ENCODE measurements at places on chromosomes 5 and 9. TPM values are rescaled to one million over a fixed set of nuclear protein-coding genes. Genes with fewer than 3 reads are reported as not detected.

DNA sequence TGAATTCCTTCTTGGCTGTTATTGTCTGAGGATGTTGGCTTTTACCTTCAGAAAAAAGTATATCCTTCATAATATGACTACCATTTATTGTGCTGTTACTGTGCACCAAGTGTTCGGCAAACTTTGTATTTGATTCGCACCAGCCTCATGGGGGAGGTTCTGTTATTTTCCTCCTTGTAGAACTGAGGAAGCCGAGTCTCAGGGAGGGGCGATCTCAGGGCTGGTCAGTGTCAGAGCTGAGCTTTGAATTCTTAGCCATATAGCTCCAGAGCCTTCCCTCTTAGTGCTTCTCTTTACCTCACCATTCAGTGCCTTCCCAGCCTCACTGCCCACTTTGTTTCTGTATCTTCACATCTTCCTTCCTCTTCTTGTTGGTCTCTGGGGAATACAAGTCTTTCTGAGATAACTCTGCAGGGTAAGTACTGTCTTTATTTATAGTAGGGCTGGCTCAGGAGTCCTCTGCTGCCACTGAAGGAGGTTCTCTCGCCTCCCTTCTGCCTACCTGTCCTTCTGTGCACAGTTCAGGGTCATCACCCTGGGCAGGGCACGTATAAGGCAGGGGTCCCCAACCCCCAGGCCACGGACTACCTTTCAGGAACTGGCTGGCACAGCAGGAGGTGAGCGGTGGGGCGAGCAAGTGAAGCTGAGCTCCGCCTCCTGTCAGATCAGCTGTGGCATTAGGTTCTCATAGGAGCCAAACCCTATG lies 48.4 kb downstream of the GALNT10 start:
- DNase-seq = peak; percentile 53

- DNase-seq = no peak
Observed at GRCh38 chr5:174828804-174829510, 104.6 kb downstream of the MSX2 start.

DNA sequence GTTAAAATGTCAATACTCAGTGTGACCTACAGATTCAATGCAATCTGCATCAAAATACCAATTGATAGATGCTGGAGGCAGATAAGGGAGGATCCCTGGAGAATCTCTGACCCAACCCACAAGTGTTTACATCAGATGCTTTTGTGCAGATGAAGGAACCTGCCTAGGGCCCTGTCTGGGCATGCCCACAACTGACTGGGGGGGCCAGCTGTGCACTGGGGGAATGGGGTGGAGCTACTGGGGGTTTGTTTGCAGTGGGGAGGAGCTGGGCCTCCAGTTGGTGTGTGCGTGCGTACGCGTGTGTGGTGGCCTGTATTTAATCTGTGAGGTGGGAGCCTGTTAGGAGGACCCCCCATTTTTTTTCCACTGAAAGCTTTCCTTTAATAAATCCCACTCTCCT lies 244.9 kb downstream of the TRIM36 start:
- DNase-seq = no peak

- DNase-seq = no peak
Observed at GRCh38 chr5:32880796-32881195, 169.7 kb downstream of the NPR3 start.

Gene AGXT2
- not detected for total RNA-seq

Gene WDR55
- total RNA-seq = 23.5 TPM

Gene QRFP
- not detected for total RNA-seq

DNA sequence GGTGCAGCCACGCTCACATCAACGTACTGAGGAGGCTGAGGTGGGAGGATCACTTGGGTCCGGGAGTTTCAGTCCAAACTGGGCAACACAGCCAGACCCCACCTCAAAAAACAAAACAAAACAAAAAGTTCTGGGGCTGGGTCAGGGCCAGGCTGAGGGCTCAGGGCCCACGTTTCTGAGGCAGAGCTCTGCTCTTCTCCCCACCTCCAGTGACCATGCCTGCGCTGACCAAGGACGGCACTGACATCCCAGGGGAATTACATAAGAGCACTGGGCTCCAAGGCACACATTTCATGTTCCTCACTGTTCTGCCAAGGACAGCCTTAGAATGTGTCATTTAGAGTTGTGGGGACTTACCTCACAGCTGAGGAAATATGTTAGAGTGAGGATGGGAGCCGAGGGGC lies 40.4 kb upstream of the TESK1 start:
- DNase-seq = no peak

GRCh38 chr9:137411645-137412380 lies 11.1 kb downstream of the EXD3 start:
- DNase-seq = no peak

GRCh38 chr5:113215401-113216060 lies 219.3 kb downstream of the TSSK1B start:
- DNase-seq = no peak

DNA sequence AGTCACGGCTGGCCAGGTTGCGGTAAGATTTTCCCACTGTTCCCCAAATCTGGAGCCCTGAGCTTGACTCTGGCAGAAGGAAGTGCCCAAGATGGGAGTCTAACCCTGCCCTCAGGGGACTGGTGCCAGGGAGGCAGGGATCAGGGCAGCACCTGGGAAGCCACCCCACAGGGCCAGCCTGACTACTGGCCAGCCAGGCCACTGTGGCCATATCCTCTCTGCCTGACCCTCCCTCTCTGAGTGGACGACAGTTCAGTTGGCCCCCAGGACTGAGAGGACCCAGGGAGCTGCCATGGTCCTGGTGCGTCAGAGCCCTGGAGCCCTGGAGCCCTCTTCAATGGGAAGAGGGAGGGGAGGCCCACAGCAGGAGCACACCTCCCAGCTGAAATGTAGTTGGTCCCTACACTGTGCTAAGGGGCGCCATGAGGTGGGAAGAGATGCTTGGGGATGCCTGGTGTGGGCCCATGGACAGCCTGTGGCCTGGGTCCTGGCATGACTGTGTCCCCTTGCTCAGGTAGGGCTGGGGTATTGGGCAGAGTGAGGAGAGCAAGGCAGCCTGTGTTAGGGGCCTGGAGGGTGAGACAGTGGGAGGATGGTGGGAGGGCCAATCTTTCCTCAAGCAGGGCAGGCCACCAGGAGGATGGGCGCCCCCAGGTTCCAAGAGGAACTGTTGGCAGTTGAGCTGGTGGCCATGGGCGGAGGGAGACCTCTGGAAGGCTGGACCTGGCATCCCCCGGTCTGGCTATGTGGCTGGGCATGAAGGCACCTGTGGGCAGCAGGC lies 81.1 kb downstream of the PHF2 start:
- DNase-seq = peak; percentile 1

- no peak for DNase-seq
Observed at GRCh38 chr9:108543251-108543778, 312.5 kb downstream of the ACTL7B start.

- no peak for DNase-seq
Observed at GRCh38 chr5:9405196-9405754, 140.6 kb downstream of the SEMA5A start.

DNA sequence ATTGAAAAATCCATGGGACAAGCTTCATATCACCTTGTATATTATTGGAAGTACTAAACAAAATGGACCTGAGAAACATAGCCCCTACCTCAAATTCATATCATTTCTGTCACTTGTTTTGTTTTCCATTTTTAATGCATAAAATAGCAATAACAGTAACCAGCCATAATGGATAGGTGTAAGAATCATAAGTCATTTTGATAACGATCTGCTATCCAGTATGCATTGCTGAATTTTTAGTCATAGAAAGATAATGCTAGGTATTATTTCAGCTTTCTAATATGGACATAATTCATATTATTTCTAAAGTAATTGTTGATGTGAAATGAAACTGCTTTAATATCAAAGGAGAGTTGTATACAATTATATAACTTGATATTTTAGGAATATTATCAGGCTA lies 1.1 kb upstream of the LRRC70 start:
- no peak for DNase-seq

GRCh38 chr5:134004626-134005416 lies at the start of gene VDAC1:
Gene VDAC1, minus strand, starts transcription at chr5:134004975. Its CDS starts 11,963 bp downstream, at chr5:133993012.
- DNase-seq = peak; percentile 74

GRCh38 chr5:161546095-161546469 lies 443 bp downstream of the GABRB2 start:
- no peak for DNase-seq

Gene NR2F1-AS1
- 0.76 TPM for total RNA-seq

Gene PIP5K1B
- total RNA-seq = 5.2 TPM

GRCh38 chr5:11182441-11183080 lies 421.5 kb upstream of the DAP start:
- peak; percentile 22 for DNase-seq

GRCh38 chr5:440401-441201 lies 2.4 kb upstream of the EXOC3 start:
- DNase-seq = no peak

DNA sequence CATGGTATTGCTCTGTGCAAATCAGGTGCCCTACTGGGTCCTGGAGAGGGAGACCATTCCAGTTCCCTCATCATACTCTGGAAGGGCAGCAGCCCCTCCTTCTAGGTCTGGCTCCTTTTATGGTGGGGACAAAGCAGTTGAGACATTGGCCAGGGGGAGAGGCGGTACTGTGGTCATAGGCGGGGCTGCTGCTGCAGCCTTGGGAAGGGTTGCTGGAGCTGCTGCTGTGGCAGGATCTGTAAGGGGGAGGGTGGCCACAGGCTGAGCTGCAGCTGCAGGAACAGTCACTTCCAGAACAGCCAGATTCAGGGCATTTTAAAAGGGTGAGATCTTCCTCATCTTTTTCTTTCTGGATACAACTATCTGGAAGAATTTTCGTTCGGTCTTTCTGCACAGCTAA lies 233.0 kb upstream of the SGCD start:
- peak; percentile 13 for DNase-seq

GRCh38 chr5:169350759-169351240 lies 49.9 kb upstream of the SLIT3 start:
- DNase-seq = no peak

Gene GABRA1
- 0.48 TPM for total RNA-seq

- no peak for DNase-seq
Observed at GRCh38 chr9:221989-222776, 7.5 kb downstream of the DOCK8 start.

DNA sequence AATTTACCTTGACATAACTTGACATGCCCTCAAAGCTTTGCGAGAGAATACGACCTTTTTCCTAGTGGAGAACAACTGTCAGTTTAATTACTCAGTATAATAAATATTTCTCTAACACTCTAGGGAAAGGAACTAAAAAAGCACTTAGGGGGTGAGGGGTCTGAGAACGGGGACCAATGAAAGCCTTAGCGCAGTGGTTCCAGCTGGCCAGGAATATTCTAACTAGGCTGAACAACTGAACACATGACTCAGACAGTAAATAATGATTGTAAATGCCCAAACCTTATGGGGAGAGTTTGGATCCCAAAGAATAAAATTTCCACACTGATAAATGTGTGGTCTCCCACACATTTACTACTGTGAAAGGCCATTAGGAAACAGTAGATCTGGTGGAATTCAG lies 14.9 kb downstream of the MYO10 start:
- DNase-seq = no peak

GRCh38 chr9:138116521-138116920 lies 238.9 kb downstream of the CACNA1B start:
- DNase-seq = no peak

DNA sequence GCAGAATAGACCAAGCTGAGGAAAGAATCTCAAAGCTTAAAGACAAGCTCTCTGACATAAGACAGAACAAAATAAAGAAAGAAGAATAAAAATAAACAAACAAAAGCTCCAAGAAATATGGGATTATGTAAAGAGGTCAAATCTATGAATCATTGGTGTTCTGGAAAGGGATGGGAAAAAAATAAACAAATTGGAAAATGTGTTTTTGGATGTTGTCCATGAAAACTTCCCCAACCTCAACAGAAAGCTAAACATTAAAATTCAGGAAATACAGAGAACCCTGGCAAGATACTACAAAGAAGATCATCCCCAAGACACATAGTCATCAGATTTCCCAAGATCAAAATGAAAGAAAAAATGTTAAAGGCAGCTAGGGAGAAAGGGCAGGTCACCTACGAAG lies 662.0 kb upstream of the CDH18 start:
- no peak for DNase-seq

Gene GRM6
- 0.05 TPM for total RNA-seq

DNA sequence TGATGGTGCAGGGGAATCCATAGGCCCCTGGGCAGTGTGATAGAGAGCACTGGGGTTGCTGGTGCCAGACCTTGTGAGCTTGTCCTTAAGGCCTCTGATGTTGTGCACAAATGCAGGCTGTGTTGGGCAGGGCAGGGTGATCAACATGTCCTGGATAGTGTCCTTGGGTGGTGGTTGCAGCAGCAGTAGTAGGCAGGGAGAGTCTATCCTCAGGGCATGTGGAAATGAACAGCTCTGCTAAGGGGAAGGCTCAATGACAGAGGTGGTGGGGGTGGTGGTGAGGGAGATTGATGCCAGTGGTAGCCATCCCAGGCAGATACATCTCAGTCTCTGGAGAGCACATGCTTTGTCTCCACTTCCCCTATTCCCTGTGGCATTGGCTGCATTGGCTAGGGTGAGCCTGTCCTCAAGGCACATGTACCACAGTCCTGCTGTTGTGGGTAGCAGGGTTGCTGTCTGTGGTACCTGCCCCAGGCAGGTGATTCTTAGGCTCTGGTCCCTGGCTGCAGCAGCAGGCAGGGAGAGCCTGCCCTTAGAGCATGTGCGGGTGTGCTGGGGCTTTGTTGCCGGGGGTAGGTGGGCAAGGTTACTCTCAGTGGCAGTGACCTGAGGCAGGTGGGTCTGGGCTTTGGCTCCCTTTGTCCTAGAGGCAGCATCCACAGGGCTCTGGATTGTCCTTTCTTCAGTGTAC lies 111.1 kb downstream of the WDR70 start:
- DNase-seq = no peak

DNA sequence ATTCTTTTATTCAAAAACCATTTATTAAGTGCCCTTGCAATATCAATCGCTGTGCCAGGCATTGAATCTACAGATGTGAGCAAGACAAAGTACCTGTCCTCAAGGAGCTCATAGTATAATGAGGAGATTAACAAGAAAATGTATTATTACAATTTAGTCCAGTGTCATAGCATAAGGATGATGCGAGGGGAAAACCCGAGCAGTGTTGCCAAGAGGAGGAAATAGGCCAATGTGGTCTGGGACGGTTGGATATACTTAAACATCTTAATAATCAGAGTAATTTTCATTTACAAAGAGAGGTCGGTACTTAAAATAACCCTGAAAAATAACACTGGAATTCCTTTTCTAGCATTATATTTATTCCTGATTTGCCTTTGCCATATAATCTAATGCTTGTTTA lies 18.5 kb downstream of the CD274 start:
- DNase-seq = no peak

DNA sequence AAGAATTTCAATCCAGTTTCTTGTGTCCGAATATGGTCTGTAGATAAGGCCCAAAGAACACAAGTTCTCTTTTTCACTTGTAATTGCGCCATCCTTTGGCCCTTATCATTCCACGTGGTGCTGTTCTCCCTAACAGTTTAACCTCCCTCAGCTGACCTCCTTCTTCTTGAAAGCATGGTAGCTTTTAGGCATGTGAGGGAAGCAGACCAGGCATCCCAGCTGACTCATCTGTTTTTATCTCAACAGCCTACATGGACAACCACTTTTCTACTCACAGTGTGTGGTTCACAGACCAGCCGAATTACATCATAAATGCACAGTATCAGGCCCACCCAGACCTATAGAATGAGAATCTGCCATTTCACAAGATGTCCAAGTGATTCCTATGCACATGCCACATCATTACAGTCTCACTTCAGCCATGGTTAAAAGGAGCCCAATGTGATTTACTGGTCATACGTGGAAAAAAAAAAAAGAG lies 26.9 kb upstream of the PLIN2 start:
- DNase-seq = no peak

Gene KIF12
- 3.0 TPM for total RNA-seq
